ENCODE measurements at places on chromosomes 11 and 22.

DNA sequence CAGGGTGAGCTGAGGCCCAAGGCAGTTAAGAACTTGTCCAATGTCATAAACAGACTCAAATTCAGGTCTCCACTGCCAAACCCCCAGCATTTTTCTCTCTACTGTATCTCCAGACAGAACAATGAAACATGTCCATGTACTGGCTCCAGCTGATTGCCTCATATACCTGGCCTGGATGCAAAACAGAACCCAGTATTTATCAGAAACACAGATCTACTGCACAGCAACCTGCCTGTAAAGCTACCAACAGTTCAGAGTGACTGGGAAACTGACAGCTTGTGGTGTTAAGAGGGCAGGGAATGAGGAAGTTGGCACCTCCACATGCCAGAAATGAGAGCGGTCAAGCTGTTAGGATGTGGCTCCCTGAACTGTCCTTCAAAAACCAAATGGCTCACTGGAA, 41.6 kb downstream of the C11orf71 start:
- no peak for DNase-seq

DNA sequence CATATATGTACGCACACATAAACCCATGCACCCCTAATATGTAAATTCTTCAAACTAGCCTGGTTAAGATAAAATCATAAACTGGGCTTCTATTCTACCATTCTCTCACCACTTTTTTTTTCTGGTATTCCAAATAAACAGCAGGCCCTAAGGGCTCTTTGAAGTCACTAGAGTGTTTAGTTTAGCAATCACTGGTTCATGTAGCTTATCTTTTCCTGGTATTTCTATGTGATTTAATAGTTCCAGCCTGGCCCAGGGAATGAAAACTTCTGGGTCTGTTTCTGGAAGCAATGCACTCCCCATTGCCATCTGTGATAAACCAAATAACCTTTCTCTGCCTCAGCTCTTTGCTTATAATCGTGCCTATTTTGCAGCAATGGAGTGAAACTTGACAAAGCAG, 10.7 kb upstream of the MPPED2 start:
- DNase-seq, result no peak

DNA sequence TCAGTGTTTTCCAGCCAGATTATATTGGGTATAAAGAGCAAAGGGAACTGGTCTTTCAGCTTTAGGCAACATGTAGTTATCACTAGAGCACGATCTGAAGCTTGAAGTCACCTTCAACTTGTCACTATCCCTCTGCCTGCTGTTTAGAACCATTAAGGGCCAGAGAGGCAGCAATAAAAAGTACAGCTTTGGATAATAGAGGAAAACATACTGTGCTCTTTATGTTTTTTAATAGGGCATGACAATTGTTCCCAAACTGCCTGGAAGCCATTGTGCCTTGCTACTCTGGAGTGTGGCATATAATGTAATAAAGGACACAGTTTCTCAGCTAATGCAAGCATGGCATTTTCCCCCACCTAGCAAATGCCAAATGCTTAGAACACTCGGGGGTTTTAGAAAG, 1912.0 kb upstream of the RAG2 start:
- DNase-seq, result no peak

DNA sequence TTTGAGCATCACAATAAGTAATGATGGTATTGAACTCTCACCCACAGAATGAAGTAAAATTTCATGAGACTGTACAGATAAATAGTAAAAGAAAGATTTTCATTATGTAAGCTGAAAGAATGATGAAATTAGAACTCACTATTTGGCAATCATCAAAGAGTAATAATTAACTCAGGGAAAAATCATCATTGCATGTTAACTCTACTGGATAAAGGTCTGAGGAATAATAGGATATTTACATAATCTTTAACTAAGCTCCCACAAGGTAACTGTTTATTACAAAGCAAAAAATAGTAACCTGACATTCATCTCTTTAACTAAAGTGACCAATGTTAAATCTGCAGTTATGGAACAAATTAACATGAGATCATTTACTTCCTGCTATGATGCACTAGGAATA, 739.9 kb downstream of the FAM181B start:
- no peak for DNase-seq

GRCh38 chr22:32052936-32053791, 10.1 kb downstream of the SLC5A1 start:
- no peak for DNase-seq

- DNase-seq, result no peak
These were observed 40.6 kb downstream of the NECTIN1 start for GRCh38 chr11:119688356-119688755.

DNA sequence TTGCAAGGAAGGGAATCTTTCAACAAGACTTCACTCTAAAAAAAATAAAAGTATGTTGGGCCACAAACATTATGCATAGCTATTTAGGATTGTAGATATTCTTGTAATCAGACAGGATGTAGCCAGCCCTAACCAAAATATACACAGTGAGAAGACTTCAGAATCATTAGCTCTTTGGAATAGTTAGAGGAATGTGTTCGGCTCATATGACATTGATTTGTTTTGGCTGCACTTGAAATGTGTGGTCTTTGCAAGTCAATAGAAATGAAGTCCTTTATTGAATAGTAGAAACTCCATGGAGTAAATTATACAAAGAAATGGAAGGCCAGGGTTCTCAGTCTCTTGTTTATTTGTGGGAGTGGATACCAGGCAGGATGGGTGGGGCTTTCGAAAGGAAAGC, 692.1 kb downstream of the NTM start:
- DNase-seq, result peak; percentile 54

Data from fibroblast of gingiva (primary cell).